ENCODE measurements at places on chromosomes 2 and 18. TPM values are rescaled to one million over a fixed set of nuclear protein-coding genes. Genes with fewer than 3 reads are reported as not detected.

GRCh38 chr2:23393722-23394121 lies 8.7 kb downstream of the KLHL29 start:
- peaks cover 17% of the 10 kb centered on the region for H3K36me3 ChIP-seq
- H3K27me3 ChIP-seq, result peaks cover 21% of the 10 kb centered on the region
- DNase-seq, result no peak
- H3K4me3 ChIP-seq, result no peak overlapping the region

- H3K4me3 ChIP-seq, result no peak overlapping the region
- no peaks in the 10 kb centered on the region for H3K4me1 ChIP-seq
- no peaks in the 10 kb centered on the region for H3K27me3 ChIP-seq
- no peak overlapping the region for H3K27ac ChIP-seq
Measured at GRCh38 chr2:192593561-192593960, 398.8 kb upstream of the TMEFF2 start.

Gene ABCG5
- total RNA-seq, result 0.10 TPM

- peaks cover 4% of the 10 kb centered on the region for H3K27me3 ChIP-seq
- H3K4me1 ChIP-seq, result no peaks in the 10 kb centered on the region
- no peak overlapping the region for H3K27ac ChIP-seq
- no peaks in the 10 kb centered on the region for H3K36me3 ChIP-seq
Measured at GRCh38 chr2:98884658-98885057, 51.4 kb downstream of the CRACDL start.

- no peak overlapping the region for H3K27ac ChIP-seq
- H3K4me1 ChIP-seq, result no peaks in the 10 kb centered on the region
- no peak overlapping the region for H3K4me3 ChIP-seq
- no peaks in the 10 kb centered on the region for H3K36me3 ChIP-seq
- DNase-seq, result no peak
- H3K27me3 ChIP-seq, result no peaks in the 10 kb centered on the region
Measured at GRCh38 chr18:42178376-42179080, 223.5 kb downstream of the PIK3C3 start.

GRCh38 chr2:167005096-167005495 lies 116.8 kb downstream of the XIRP2 start:
- DNase-seq, result no peak
- H3K4me1 ChIP-seq, result no peaks in the 10 kb centered on the region
- H3K27ac ChIP-seq, result no peak overlapping the region
- H3K27me3 ChIP-seq, result no peaks in the 10 kb centered on the region
- no peak overlapping the region for H3K4me3 ChIP-seq

Gene PDE1A
- total RNA-seq, result 3.6 TPM

GRCh38 chr18:54004828-54005227 lies 219.6 kb downstream of the MBD2 start:
- no peaks in the 10 kb centered on the region for H3K4me1 ChIP-seq
- DNase-seq, result no peak
- no peaks in the 10 kb centered on the region for H3K36me3 ChIP-seq
- no peak overlapping the region for H3K4me3 ChIP-seq
- no peak overlapping the region for H3K27ac ChIP-seq

- no peaks in the 10 kb centered on the region for H3K36me3 ChIP-seq
- peaks cover 4% of the 10 kb centered on the region for H3K27me3 ChIP-seq
- peaks cover 18% of the 10 kb centered on the region for H3K4me1 ChIP-seq
- H3K4me3 ChIP-seq, result peak overlapping the region; percentile 35
- peak overlapping the region; percentile 57 for H3K27ac ChIP-seq
Measured at GRCh38 chr2:75099521-75099922, 99.8 kb downstream of the TACR1 start.

GRCh38 chr2:241551599-241551997 lies 6.9 kb upstream of the BOK start:
- no peaks in the 10 kb centered on the region for H3K4me1 ChIP-seq
- H3K4me3 ChIP-seq, result peak overlapping the region; percentile 45

Gene SLC5A7
- total RNA-seq, result 0.36 TPM

Gene IL36RN
- 12.0 TPM for total RNA-seq

GRCh38 chr2:137202318-137202717 lies 437.0 kb downstream of the THSD7B start:
- no peak overlapping the region for H3K4me3 ChIP-seq
- H3K27ac ChIP-seq, result no peak overlapping the region
- H3K36me3 ChIP-seq, result peaks cover 3% of the 10 kb centered on the region
- H3K4me1 ChIP-seq, result peaks cover 5% of the 10 kb centered on the region

DNA sequence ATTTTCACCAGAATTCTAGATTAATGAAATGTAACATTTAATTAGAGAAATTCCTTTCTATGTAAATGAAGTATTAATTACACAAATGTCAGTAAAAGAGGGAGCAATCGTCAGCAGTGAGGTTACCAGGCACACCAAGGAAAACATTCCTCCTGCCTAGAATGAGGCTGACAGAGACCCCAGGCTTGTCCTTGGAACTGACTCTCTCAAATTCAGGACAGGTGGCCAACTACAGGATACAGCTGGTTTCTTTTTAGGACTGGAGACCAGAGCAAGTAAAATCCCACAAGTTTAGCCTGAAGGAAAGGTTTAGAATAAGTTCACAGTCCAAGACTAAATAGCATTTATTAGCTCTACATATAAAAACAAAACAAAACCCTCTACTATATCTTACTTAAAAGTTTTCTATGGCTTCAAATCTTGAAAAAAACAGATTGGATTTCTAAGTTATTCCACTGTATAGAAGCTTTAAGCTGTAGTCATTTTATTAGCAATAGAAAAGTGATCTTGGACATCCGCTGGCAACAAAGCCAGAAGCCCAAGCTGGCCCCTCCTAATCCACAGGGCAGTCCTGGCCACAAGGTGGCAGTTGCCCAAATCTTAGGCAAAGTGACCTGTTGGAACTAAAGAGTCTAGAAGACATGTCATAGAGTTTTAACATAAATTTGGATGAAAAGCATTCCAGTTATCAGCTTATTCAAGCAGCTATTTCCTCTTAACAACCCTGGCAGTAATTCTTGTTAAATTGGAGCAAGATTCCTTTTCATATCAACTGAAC lies 81.0 kb downstream of the SP3 start:
- H3K27ac ChIP-seq, result no peak overlapping the region
- no peak for DNase-seq
- no peaks in the 10 kb centered on the region for H3K27me3 ChIP-seq
- H3K4me3 ChIP-seq, result no peak overlapping the region
- peaks cover 5% of the 10 kb centered on the region for H3K4me1 ChIP-seq
- H3K36me3 ChIP-seq, result no peaks in the 10 kb centered on the region

GRCh38 chr2:73614105-73614504 lies 28.1 kb downstream of the NAT8 start:
- no peak for DNase-seq
- H3K4me3 ChIP-seq, result no peak overlapping the region
- H3K27me3 ChIP-seq, result no peaks in the 10 kb centered on the region

- no peak overlapping the region for H3K27ac ChIP-seq
- DNase-seq, result no peak
- H3K4me1 ChIP-seq, result peaks cover 19% of the 10 kb centered on the region
- no peaks in the 10 kb centered on the region for H3K27me3 ChIP-seq
- H3K4me3 ChIP-seq, result no peak overlapping the region
Measured at GRCh38 chr2:39494784-39495251, 57.7 kb upstream of the MAP4K3 start.

Gene TMEM17
- 4.2 TPM for total RNA-seq

DNA sequence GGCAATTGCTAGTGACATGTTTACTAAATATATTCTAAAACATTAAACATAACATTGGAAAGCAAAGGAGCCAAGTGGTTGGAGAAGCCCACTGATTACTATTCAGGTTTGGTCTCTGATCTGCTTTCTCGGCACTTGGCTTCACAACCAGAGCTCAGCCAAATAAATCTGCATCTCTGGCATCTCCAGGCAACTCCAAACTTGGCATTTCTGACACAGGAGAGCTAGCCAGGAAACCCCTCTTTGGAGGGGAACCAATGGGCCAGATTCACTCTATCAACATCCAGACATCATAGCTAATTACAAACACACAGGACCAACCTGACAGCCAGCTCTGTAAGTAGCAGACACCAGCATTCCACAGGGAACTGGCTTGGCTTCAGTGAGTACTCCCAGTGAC lies 150.3 kb upstream of the ETAA1 start:
- no peak overlapping the region for H3K27ac ChIP-seq
- no peaks in the 10 kb centered on the region for H3K36me3 ChIP-seq
- H3K4me1 ChIP-seq, result no peaks in the 10 kb centered on the region
- H3K27me3 ChIP-seq, result peaks cover 2% of the 10 kb centered on the region
- DNase-seq, result no peak

Gene CPO
- 0.24 TPM for total RNA-seq

GRCh38 chr2:23385351-23385747 lies 370 bp downstream of the KLHL29 start:
- H3K27me3 ChIP-seq, result peaks cover 67% of the 10 kb centered on the region
- H3K4me1 ChIP-seq, result peaks cover 29% of the 10 kb centered on the region
- H3K4me3 ChIP-seq, result peak overlapping the region; percentile 52
- H3K36me3 ChIP-seq, result peaks cover 10% of the 10 kb centered on the region

Gene UCN
- 0.74 TPM for total RNA-seq

Gene MTA3
- total RNA-seq, result 59.7 TPM

DNA sequence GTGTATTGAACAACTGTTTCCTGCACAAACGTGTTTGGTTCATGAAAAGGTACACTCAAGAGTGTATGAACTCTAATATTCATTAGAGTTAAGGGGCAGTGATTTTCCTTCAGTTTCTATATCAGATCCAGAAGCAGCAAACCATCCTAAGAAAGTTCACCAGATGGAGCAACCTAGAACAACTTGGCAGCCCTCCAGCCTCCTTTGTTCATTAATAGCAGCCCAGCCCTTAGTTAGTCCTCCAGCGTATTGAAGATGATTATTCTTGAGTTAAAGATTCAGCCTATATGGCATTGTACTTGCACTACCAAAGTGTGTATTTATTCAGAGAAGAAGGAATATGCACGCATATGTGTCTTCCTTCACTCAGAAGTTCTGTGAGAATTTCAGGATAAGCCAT lies 365.5 kb downstream of the SETBP1 start:
- no peak overlapping the region for H3K27ac ChIP-seq
- no peaks in the 10 kb centered on the region for H3K27me3 ChIP-seq
- peaks cover 26% of the 10 kb centered on the region for H3K4me1 ChIP-seq
- H3K4me3 ChIP-seq, result no peak overlapping the region
- no peak for DNase-seq

Gene SLC20A1
- total RNA-seq, result 63.9 TPM

DNA sequence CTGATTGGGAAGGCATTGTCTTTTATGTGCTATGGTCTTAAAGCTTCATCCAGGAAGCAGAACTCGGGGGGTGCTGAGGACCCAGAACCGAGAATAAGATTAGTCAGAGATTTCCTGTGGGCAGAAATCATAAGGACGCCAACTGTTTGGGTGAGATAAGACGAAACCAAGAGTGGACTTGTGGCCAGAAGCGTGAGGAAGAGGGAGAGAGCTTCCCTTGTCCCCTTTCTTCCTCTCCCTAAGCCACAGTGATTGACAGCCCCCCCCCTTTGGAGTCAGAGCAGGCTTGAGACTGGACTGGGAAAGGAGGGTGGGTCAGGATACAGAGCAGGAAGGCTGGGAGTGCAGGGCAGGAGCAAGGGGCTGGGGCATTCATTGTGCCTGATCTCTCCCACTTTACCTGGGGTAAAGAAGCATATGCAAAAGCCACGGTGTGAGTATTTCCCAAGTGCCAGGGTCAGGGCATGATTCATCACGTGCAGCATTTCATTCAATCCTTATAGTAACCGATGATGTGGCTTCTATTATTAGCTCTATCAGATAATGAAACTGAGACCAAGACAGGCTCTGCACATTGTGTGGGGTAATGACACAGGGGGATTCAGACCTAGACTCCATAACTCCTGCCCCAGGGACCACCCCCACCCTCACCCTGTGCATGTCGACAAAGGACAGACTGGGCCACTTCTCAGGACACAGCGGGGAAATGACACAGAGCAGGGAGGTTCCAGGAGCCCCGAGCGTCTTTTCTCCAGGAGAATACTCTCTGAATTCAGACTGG lies 3.0 kb upstream of the IL1RN start:
- H3K4me1 ChIP-seq, result no peaks in the 10 kb centered on the region
- peaks cover 29% of the 10 kb centered on the region for H3K27me3 ChIP-seq
- no peaks in the 10 kb centered on the region for H3K36me3 ChIP-seq
- no peak overlapping the region for H3K27ac ChIP-seq
- no peak overlapping the region for H3K4me3 ChIP-seq
- no peak for DNase-seq

Gene ALLC
- total RNA-seq, result not detected

Gene ICOS
- not detected for total RNA-seq

DNA sequence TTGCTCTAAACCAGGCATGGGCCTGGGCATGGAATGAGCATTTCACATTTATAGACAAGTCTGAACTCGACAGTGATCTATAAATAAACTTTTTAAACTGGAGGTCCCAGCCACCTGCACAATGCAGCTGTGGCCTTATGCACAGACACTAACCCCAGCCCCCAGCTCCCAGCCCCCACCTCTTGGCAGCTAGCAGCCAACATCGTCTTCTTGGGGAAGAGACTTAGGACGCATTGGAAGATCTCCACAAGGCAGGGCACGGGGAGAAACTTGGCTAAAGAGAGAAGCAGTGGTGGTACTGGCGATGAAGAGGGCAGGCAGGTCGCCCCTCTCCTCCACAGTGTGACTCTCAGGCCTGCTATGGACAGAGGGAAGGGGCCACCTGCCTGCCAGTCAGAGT lies 213.2 kb downstream of the ANAPC1 start:
- H3K36me3 ChIP-seq, result no peaks in the 10 kb centered on the region
- DNase-seq, result no peak
- H3K27me3 ChIP-seq, result no peaks in the 10 kb centered on the region
- peaks cover 15% of the 10 kb centered on the region for H3K4me1 ChIP-seq
- no peak overlapping the region for H3K4me3 ChIP-seq

GRCh38 chr2:70616168-70616694 lies 62.6 kb upstream of the TGFA start:
- no peak for DNase-seq
- H3K27ac ChIP-seq, result no peak overlapping the region
- no peaks in the 10 kb centered on the region for H3K4me1 ChIP-seq
- H3K36me3 ChIP-seq, result no peaks in the 10 kb centered on the region
- no peak overlapping the region for H3K4me3 ChIP-seq

DNA sequence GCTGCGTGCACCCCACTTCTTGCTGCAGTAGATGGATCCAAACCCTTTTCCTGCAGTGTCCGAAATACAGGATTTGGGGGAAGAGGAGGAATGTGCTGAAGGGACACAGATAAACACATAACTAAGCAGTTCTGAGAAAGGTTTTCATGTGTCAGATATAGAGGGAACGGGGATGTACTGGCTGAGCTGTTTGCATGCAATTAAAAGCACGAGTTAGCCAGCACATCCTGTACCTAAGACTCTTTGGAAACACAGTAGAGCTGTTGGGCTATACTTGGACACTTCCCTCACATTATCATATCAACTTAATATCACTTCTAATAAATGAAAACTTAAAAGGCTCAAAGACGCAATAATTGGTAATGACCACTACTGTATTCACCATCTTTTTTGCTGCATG lies 377.4 kb downstream of the XIRP2 start:
- H3K36me3 ChIP-seq, result no peaks in the 10 kb centered on the region
- H3K4me3 ChIP-seq, result no peak overlapping the region
- no peaks in the 10 kb centered on the region for H3K27me3 ChIP-seq
- H3K4me1 ChIP-seq, result no peaks in the 10 kb centered on the region

Gene CCDC148
- total RNA-seq, result 3.1 TPM

GRCh38 chr2:26352892-26353291 lies 6.3 kb upstream of the ADGRF3 start:
- no peak overlapping the region for H3K27ac ChIP-seq
- no peaks in the 10 kb centered on the region for H3K27me3 ChIP-seq
- no peak overlapping the region for H3K4me3 ChIP-seq
- peaks cover 8% of the 10 kb centered on the region for H3K36me3 ChIP-seq
- peaks cover 17% of the 10 kb centered on the region for H3K4me1 ChIP-seq
- no peak for DNase-seq

Gene MYO7B
- 5.0 TPM for total RNA-seq

Gene TIMM21
- total RNA-seq, result 40.2 TPM

- H3K27ac ChIP-seq, result no peak overlapping the region
- H3K36me3 ChIP-seq, result peaks cover 5% of the 10 kb centered on the region
- DNase-seq, result no peak
- H3K4me3 ChIP-seq, result no peak overlapping the region
- H3K27me3 ChIP-seq, result no peaks in the 10 kb centered on the region
Measured at GRCh38 chr2:25386971-25387875, 45.5 kb upstream of the DNMT3A start.

Data from type B pancreatic cell (in vitro differentiated cells).